Non-pigmented ciliary epithelial cell (primary cell): ENCODE measurements at places on chromosomes 1 and 21.
A peak's percentile ranks its signal among the peaks of the same experiment; 100 is the strongest.

DNA sequence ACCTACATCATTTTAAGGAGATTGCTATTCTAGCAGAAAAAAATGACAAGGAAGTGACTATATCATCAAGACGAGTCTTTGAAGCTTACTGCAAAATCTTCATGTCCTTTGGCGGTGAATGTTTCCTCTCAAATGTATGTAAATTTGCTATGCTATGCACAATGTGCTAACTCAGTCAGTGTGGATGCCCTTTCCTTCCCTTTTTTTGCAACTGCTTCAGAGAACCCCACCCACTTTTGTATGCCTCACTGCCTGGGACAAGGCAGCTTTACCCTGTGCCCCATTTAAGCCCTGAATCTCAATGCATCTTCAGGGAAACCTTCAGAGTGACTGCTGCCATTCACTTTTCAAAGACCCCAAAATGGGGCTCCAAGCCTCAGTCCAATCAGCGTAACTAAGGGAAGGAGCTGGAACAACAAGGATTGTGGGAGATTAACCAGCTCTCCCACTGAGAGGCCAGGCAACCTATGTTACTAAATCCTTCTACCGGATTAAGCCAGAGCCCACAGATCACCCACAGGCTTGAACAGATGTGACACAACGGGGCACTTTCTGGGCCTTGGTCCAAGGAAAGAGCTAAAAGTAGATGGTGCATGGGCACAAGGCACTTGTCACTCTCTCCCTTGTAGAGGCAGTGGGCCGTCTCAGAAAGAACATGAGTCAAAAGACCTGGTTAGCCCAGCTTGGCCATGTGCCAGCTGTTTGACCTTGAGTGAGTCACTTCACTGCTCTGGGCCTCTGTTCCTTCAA is 154.4 kb downstream of the PLPP3 start:
- peak; percentile 20 for DNase-seq

- DNase-seq: no peak
Observed at GRCh38 chr1:228035844-228036243, 29.0 kb downstream of the WNT3A start.

GRCh38 chr1:212620293-212620692 is 11.7 kb downstream of the ATF3 start:
- DNase-seq: no peak

DNA sequence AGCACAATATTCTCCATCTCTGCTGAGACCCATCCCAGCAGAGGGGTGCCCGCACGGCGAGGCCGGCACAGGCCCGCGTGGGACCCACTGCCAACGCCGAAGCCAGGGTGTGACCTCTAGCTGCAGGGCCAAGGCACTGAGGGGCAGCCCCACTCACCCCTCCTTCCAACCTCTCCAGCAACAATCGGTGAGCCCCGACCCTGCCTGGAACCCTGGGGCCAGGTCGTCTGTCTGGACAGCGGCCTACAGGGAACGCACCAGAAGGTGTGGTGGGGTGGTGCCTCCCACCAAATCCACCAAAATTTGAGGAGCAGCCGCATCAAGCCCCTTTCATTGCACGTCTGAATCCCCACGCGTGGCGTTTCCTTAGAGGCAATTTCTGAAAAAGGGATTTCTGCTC is 63.0 kb upstream of the ADARB1 start:
- no peak for DNase-seq

DNA sequence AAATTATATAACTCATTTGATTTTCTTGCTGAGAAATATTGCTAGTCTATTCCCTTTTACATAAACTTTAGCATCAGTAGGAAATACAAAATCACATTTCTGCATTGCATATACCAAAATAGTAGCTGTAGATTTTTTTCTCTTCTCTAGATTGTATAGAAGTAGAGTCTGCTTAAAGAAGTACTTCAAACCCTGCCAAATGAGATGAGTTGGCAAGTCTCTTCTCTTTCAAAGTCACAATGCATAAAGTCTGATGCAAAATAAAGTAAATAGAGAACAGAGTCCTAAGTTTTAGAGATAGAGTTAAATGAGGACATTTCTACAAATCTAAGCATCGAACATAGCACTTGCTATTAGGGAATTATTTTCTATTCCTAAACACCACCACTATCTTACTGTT is 6.4 kb downstream of the PLPPR4 start:
- no peak for DNase-seq

DNA sequence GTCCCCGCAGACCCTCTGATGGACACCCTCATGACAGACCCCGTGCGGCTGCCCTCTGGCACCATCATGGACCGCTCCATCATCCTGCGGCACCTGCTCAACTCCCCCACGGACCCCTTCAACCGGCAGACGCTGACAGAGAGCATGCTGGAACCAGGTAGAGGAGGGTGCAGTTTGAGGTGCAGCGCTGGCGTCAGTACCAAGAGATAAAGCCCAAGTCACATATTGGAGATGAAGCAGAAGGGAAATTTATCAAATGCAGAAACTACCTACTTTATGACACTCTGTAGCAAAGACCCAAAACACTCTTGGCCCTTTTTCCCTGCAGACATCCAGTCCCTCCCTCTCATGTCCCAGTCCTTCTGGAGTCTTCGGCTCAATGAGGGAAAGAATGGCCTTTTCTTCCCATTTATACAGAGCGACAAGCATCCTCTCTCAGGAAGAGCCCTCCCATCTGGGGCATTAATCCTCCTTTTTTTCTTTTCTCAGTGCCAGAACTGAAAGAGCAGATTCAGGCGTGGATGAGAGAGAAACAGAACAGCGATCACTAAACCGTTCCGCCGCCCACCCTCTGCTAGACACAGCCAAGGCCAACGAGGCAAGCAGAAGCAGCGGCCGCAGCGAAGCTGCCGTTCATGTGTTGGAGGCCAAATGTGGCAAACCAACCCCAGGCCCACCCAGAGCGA is 30.8 kb upstream of the KIF1B start:
- no peak for DNase-seq

DNA sequence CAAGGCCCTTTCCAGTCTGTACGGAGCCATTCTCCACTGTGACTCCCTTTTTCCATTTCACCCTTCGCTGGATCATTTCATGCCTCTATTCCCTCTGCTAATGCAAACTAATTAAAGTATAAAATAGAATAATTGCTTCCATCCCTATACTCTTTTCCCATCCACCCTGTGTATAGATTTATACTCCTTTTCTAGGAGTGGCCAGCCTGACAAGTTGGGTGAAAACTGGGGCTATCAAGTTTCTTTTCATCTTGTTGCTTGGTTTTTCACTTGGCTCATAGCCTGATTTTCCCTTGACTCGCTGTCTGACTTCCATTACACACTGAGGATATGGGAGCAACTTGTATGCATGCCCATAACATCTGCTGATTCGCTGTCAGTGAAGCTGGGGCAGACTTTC is 107.0 kb downstream of the PLXNA2 start:
- DNase-seq: no peak

GRCh38 chr1:169072945-169073725 is 33.4 kb upstream of the ATP1B1 start:
- DNase-seq: no peak

DNA sequence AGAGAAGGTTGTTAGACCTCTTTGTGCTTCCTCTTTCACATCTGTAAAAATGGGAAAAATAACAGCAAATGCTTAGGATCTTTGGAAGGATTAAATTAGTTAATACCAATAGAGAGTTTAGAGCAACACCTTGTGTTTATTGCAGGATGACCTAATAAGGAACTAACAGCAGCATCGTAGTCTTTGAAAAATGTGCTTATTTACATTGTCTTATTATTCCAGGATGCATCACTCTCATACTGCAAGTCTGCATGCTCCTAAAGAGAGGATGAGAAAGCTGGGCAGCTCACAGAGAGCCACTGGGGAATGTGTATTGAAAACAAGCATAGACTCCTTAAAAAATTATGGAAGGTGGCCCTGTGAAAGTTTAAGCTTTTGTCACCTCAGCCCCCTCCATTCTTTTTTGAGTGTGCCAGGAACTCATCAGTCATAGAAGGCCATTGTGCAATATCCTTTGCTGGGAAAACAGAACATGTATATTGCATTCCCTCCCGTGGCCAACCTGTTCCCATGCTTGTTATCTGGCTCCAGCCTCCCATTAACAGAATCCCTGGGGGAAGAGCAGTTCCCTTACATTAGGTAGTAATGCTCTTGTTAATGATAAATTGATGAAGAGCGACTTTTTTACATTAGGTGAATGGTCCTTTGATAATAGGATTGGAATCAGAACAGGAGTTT is 180.7 kb downstream of the ZNF326 start:
- no peak for DNase-seq

DNA sequence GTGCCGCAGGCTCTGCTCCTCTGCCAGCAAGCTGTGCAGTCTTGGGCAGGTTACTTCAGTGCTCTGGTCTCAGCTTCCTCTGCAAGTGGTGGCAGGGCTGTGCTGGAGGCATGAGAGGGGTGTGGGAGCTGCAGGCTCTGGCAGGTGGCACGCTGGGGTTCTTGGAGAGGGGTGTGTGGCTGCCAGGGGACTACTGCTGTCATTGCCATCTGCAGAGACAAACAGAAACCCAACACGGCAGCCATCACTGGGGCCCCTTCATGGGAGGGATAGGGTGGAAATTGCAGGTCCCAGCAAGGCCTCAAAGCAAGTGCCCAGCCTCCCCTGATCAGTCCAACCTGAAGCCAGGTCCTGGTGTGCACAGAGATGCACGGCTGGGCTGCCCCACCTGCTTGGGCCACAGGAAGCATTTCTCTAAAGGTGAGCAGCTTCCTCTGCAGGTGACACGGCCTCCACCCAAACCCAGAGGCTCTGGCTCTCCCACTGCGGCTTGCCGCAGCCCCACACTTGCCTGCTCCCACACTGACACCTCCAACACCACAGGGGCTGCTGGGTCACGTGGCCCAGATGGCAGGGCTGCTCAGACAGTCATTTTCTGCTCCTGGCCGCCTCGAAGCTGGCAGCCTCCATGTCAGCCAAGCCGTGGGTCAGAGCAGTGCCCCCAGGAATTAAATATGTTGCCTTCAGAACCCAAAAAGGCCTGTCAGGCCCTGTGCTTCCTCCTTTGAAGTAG is 4.1 kb upstream of the COL6A2 start:
- DNase-seq: no peak

DNA sequence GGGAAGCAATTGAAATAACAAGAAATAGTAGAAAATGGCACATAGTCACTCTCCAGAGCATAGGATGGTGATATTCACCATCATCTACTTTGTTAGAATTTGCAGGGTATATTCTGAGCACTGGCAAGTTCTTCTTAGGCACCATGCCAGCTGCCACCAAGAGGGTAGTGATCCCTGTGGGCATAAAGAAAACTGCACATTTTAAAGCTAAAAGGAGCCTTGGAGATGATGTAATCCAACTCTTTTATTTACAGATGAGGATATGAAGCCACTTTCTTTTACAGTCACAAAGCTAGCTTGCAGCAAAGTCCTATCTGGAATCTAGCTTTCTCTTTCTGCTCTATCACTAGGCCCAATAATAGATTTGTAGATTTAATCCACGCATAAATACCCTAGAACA is 69.0 kb downstream of the PTGER3 start:
- no peak for DNase-seq

- no peak for DNase-seq
Observed at GRCh38 chr1:36714301-36714700, 231.6 kb upstream of the CSF3R start.

GRCh38 chr1:214525535-214526019 is 25.8 kb downstream of the PTPN14 start:
- no peak for DNase-seq

DNA sequence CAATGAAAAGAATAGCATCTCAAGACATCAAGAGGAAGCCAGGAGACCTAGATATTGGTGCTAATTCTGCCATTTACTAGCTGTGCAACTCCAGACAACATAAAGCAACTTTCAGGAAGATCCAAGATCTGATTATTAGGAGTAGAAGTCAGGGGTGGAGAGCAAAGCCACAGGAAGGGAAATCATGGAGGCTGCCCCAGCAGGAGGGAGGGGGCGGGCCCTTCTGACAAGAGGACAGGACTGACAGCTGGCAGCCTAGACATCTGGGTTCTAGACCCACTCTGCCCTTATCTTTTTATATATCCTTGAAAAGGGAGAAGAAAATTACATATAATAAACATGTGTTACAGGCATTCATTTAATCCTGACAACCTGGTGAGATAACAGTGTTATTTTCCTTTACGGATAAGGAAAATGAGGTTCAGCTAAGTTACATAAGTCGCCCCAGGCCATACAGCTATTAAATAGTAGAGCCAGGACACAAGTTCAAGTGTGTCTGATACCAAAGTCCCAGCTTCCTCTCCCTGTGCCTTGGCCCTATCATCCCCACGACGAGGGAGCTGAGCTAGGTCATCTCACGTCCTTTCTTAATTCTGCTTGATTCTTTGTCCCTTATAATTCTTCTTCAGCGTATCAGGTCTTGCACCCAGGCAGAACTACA is 46.6 kb downstream of the ARHGEF11 start:
- no peak for DNase-seq

DNA sequence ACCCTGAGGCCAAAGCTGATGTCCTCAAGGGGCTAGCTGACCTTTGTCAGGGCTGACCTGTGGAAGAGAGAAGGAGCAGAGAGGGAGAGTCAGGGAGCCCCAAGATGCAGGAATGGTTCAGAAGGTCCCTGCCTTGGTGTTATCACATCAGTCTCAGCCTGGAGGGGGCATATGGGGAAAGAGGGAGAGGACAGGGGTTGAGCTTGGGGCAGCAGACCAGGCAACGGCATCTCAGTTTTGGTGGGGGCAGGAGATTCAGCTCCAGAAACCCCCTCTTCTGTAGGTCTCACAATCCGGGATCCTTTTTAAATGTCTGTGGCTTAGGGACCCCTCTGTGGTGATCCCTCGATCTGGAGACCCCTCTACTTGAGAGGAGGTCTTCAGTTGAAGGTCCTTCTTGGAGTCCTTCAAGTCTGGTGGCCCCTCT is 815 bp downstream of the S100A13 start:
- DNase-seq: no peak

GRCh38 chr1:112264010-112264409 is 132.0 kb upstream of the CTTNBP2NL start:
- no peak for DNase-seq

DNA sequence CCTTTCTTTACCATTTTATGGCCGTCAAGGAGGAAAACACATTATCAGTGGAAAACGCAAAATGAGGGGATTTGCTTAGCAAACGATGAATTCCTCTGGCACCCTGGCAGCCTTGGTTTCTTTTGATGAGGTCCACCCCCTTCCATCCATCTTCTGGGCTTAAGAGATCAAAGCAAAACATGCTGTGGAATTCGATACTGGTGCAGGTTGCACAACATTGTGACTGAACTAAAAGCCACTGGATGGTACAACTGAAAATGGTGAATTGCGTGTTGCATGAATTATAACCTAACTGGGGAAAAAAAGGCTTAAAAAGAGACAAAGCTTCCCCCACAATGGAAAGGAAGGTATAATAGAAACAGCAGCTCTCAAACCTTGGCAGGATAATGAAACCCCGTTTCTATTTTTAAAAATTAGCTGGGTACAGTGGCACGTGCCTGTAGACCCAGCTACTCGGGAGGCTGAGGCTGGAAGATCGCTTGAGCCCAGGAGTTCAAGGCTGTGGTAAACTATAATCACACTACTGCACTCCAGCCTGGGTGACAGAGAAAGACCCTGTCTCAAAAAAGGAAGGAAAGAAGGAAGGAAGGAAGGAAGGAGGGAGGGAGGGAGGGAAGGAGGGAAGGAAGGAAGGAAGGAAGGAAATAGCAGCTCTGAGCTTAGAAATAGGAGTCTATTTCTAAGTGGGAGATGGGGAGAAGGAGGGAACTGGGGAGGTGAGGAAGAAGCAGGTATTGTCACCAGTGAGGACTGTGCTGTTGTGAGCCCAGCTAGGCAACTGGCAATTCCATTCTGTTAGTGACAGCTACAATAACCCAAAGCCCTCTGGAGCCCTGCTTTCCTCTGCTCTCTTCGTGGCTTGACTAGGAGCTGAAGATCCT is 29.0 kb upstream of the LGALS8 start:
- no peak for DNase-seq

- no peak for DNase-seq
Observed at GRCh38 chr21:45952974-45953373, 28.6 kb upstream of the COL6A1 start.

GRCh38 chr1:65180977-65181376 is 33.0 kb downstream of the AK4 start:
- no peak for DNase-seq
